ENCODE measurements at places on chromosomes 2 and 18. TPM values are rescaled to one million over a fixed set of nuclear protein-coding genes. Genes with fewer than 3 reads are reported as not detected.

DNA sequence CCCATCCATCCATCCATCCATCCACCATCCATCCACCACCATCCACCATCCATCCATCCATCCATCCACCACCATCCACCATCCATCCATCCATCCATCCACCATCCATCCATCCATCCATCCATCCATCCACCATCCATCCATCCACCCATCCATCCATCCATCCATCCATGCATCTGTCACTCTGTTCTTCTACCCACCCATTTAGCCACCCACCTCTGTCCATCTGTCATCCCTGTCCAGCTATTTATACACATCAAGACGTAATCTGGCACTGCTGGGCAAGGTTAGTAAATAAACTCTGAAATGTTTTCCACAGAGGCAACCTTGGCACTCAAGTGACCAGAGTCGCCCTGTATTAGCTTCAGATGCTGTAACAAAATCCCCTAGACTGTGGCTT is 120.9 kb downstream of the RTP5 start:
- no peak for DNase-seq
- H3K4me1 ChIP-seq, result no peaks in the 10 kb centered on the region
- no peak overlapping the region for H3K4me3 ChIP-seq

DNA sequence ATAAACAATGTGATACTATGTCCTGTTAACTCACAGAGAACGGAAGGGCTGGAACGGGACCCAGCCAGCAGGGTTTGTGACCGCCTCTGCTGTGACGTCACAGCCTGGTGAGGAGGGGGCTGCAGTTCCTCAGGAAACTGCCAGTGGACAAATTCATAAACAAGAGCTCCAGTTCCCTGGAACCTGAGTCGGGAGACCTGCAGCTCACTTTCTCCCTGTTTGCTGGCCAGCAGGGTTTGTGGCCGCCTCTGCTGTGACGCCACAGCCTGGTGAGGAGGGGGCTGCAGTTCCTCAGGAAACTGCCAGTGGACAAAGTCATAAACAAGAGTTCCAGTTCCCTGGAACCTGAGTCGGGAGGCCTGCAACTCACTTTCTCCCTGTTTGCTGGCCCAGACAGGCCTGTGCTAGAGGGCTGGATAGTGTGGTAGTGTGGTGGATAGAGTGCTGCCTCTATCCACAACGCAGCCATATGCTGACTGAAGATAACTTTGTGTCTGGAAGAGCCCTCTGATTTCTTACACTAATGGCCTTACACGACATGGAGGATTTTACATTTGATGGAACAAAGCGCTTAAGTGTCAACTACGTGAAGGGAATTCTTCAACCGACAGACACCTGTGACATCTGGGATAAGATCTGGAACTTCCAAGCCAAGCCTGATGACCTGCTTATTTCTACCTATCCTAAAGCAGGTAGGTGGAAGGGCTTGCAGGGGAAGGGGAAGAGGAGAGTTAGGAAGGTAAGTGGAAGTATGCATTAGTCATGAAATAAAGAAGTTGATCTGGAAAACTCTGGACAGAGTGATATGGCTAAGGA is at the start of gene SULT1C4:
Gene SULT1C4 (plus strand): TSS at position 140 of the 816 bp plus-strand sequence. CDS start 384 bp downstream, at position 524.
- H3K36me3 ChIP-seq, result peaks cover 22% of the 10 kb centered on the region
- no peaks in the 10 kb centered on the region for H3K27me3 ChIP-seq
- peak; percentile 60 for DNase-seq
- H3K4me1 ChIP-seq, result peaks cover 54% of the 10 kb centered on the region
- peak within 1 kb of the TSS; percentile 98 for H3K27ac ChIP-seq

The PAX8 gene
- 3.9 TPM for total RNA-seq

DNA sequence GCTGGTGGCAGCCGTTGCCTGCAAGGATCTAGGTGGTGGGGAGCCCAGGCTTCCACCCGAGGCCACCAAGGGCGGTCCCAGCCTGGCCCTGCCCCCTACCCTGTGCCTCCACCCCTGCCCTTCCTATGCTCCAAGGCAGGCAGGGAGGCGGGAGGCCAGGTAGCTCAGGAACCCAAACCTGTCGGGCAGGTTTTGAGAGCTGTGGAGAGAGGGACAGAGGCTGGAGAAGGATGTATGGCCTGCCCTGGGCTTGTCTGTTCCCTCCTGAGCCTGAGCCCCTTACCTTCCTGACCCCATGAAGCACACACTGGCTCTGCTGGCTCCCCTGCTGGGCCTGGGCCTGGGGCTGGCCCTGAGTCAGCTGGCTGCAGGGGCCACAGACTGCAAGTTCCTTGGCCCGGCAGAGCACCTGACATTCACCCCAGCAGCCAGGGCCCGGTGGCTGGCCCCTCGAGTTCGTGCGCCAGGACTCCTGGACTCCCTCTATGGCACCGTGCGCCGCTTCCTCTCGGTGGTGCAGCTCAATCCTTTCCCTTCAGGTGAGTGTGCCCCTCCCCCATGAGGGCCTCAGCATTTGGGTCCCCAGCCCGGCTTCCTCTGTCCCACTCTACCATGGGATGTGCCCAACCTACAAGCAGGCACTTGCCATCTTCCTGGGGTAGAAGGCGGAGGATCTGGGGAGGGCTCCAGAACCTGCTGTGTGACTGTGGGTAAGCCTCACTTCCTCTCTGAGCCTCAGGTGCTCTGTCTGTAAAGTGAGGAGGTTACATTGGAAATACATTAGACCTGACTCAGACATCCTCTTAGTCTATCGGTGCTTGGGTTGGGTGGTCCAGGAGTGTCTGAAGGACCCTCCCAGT is at the start of gene PROM2:
Gene PROM2 (plus strand): TSS at position 159 of the 860 bp plus-strand sequence. CDS start 137 bp downstream, at position 296.
- peak within 1 kb of the TSS; percentile 48 for H3K4me3 ChIP-seq
- peak within 1 kb of the TSS; percentile 92 for H3K27ac ChIP-seq
- H3K27me3 ChIP-seq, result no peaks in the 10 kb centered on the region
- H3K36me3 ChIP-seq, result no peaks in the 10 kb centered on the region
- H3K4me1 ChIP-seq, result peaks cover 8% of the 10 kb centered on the region

- H3K4me3 ChIP-seq, result no peak overlapping the region
- no peaks in the 10 kb centered on the region for H3K36me3 ChIP-seq
- DNase-seq, result no peak
- H3K4me1 ChIP-seq, result peaks cover 10% of the 10 kb centered on the region
- H3K27me3 ChIP-seq, result peaks cover 5% of the 10 kb centered on the region
Measured at GRCh38 chr2:113826346-113827285, 63.3 kb upstream of the ACTR3 start.

- DNase-seq, result no peak
- H3K4me3 ChIP-seq, result no peak overlapping the region
- H3K27me3 ChIP-seq, result peaks cover 4% of the 10 kb centered on the region
- peaks cover 8% of the 10 kb centered on the region for H3K36me3 ChIP-seq
- no peak overlapping the region for H3K27ac ChIP-seq
- H3K4me1 ChIP-seq, result peaks cover 7% of the 10 kb centered on the region
Measured at GRCh38 chr2:234880551-234881211, 71.1 kb upstream of the SH3BP4 start.

- no peak overlapping the region for H3K27ac ChIP-seq
- H3K36me3 ChIP-seq, result peaks cover 3% of the 10 kb centered on the region
- no peak for DNase-seq
- no peak overlapping the region for H3K4me3 ChIP-seq
- H3K27me3 ChIP-seq, result no peaks in the 10 kb centered on the region
Measured at GRCh38 chr2:95284886-95285541, 10.8 kb downstream of the PROM2 start.

DNA sequence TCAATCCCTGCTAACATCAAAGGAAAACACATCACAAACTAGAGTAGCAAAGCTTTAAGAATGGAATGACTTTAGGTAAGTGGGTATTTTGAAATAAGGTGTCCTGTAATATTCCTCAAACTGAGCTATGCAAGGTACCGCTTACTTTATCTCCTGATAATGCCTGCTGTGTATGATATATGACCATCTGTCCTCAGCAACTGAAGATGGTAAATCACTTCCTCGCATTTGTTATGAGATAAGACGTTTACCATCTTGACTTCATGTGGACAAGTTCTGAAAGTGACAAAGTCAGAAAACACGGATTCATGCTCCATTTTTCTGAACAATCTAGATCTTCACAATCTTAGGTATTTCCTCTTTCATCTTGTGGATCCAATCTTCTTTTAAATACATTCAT is 49.3 kb upstream of the PTPRM start:
- H3K27ac ChIP-seq, result no peak overlapping the region
- H3K4me3 ChIP-seq, result no peak overlapping the region
- H3K4me1 ChIP-seq, result peaks cover 6% of the 10 kb centered on the region
- peaks cover 3% of the 10 kb centered on the region for H3K27me3 ChIP-seq

The PRKAG3 gene
- not detected for total RNA-seq

Measured in progenitor cell of endocrine pancreas (in vitro differentiated cells).